ENCODE measurements at places on chromosomes 2 and 18.
A peak's percentile ranks its signal among the peaks of the same experiment; 100 is the strongest.

- no peak for DNase-seq
Observed at GRCh38 chr2:77469106-77469505, 53.1 kb downstream of the LRRTM4 start.

DNA sequence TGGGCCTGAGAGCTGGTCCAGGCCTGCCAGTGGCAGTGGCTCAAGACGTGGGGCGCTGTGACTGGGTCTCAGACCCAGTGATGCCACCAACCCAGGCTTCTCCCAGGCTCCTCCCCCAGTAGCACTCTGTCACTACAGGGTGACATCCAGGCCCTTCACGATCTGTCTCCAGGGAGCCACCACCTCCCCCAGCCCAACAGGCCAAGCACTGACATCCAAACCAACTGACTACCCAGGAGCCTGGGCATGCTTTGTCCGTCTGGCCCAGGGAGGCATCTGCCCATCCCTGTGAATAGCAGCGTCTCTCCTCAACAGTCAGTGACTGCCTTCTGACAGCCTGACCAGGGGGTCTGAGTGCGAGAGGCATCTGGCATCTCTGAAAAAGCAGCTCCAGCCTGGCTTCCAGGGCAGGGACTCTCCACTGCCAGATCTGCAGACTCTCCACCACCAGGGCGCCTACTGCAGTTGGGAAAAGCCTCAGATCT is 13.0 kb downstream of the TEX44 start:
- no peak for DNase-seq

DNA sequence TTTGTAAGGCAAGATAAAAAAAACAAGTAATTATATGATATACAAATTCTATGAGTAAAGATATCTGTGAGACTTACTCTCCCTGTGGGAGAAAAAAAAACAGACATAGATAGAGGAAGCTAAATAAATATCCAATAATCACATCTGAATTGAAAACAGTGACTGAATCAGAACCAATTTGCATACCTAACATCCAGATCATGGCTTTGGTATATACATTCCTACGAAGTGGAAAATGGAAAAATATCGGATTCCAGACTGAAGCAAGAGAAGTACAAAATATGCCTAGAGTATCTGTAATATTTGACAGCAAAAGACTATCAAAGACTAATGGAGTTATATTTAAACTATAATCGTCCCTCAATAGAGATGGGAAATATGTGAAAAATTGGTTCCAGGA is 1108.1 kb upstream of the CHAC2 start:
- DNase-seq = no peak

GRCh38 chr18:49071317-49071716 is 120.6 kb upstream of the SMAD7 start:
- no peak for DNase-seq

DNA sequence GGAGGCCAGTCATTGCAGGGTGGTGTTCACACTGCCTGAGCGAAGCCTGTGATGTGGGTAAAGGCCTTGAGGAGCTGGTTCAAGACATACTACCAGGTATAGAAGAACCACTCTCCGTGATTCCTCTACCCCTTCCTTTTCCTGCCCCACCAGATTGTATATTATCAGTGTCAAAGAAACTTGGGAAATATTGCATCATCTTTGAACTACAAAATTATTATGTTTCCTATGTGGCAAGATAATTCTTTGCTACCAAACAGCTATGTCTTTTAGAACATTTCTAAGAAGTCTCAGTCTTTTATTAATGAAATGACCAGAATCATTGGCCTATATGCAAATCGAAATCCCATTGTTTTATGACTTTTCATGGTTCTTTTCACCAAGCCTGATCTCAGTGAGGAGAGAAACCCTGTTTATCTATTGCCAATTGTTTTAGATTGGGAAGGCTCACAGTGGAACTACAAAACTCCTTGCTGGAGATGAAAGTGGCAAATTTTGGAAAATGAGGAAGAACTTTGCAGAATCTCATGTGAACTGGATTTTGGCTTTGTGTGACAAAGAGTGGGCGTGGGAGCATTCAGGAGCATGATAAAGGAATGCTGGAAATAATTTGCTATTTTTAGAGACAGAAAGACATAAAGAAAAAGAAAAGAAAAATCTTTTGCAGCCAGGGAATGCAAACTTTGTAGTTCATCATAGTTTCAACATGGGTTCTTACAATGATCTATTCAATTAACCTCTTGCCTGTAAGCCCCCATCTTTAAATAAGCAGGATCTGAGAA is 286.9 kb downstream of the INSIG2 start:
- no peak for DNase-seq

GRCh38 chr18:21177822-21178221 is 64.2 kb upstream of the GREB1L start:
- DNase-seq = no peak

DNA sequence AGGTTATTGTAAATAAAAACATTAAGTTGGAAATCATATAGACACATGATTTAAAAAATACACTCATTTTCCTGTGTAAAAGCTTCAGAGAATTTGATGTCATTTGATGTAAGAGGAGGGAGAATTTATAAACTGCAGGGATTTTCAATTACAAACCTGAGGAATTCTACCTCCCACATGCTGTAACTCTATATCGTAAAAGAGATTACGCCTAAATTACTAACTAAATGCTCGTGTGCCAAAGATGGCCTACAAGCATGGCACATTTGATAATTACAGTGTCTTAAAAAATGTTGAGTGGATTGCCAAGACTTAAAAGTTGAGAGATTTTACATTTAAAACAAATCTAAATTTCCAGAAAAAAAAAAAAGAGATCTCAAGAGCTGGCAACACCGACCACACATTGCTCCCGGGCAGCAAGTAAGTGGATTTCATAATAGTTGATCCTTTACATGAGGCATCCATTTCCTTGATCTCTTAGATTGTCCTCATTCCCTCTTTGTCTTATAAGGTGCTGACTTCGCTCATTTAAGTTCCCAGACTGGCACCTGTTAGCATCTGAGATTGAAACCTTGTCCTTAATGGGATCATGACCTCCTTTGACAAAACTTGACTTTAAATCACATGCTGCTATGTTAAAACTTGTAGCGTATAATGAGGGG is 840.3 kb upstream of the ZEB2 start:
- no peak for DNase-seq

GRCh38 chr2:213787869-213788268 is 503.6 kb downstream of the SPAG16 start:
- DNase-seq = no peak

DNA sequence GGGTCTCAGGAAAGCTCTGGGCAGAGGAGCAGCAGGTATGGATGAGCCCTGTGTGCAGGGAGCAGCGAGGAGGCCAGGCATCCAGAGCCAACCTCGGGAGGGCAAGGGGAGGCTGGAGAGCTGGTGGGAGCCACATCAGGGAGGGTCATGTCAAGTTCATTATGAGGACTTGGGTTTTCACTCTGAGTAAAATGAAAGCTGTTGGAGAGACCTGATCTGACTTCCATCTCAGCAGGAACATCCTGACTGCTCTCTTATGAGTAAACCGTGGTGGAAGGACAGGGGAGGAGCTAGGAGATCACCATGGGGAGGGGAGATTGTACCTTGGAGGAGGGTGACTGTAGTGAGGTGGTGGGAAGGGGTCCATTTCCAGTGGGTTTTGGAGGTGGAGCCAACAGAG is 209.8 kb downstream of the LDLRAD4 start:
- DNase-seq = no peak

DNA sequence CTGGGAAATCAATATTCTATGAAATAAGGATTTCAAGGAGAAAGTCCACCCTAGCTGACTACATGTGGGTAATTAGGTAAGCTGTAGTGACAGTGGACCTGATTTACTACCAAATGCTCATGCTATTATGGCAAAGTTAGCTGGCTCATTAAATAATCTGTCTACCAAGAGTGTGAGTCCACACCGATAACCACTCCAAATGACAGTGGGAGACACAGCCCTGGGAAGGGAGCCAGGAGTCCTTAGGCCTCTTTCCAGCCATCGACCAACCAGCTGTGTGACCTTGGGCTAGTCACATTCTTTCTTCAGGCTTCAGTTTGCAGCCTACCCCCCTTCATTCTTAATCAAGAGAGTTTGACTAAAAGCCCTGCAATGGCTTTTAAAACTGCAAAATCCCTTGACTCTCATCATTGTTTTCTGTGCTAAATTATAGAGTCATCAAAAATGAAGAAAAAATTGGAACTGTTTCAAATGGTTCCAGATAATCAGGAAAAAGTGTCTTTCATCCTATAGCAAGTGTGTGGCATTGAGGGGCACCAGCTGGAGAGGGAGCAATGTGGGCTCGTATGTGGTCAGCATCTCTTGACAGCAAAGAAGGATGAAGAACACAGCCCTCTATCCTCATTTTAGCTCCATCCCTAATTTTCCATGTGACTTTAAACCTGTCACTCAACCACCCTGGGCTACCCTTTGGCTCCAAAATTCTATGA is 45.6 kb upstream of the SLC14A2 start:
- DNase-seq = no peak

DNA sequence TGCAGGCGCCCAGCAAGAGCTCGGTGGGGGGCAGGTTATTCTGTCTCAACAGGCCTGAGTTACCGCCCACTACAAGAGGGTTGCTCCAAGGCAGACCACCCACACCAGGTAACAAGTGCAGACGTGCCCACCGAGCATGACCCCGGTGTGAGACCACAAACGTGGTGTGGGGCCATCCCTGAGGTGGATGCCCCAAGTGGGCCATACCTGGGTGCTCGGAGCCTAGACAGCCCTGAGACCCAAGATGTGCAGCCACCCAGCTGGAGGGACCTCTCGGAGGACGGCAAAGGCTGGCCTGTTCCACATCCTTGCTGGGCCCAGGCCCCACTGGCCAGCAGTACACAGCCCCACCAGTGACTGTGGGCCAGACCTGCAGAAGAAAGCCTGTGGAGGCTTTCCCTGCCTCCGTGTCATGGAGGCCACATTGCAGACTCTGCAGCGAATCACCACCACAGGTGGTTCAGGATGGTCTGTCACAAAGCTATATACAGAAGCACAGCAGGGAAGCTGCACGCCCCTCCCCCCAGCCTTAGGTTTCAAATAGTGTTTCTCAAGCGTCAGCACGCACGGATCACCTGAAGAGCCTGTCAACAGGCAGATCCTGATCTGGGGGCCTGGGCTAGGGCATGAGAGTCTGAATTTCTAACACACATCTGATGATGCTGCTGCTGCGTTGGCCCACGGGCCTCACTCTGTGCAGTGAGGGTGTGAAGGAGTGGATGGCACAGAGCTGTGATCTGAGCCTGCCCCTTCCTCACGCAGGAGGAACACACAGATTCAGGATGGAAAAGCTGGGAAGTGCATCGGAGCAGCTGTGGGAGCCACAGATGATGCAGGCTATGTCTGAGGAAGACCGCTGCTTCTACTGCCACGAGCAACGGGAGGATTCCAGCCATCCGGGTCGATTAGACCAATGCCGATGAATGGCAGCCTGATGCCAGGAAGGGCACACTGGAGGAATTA is 96.8 kb downstream of the UXS1 start:
- no peak for DNase-seq

GRCh38 chr2:228048838-228049490 is 132.5 kb downstream of the SPHKAP start:
- DNase-seq = peak; percentile 48

GRCh38 chr18:9095297-9096006 is 7.0 kb upstream of the NDUFV2 start:
- DNase-seq = no peak

DNA sequence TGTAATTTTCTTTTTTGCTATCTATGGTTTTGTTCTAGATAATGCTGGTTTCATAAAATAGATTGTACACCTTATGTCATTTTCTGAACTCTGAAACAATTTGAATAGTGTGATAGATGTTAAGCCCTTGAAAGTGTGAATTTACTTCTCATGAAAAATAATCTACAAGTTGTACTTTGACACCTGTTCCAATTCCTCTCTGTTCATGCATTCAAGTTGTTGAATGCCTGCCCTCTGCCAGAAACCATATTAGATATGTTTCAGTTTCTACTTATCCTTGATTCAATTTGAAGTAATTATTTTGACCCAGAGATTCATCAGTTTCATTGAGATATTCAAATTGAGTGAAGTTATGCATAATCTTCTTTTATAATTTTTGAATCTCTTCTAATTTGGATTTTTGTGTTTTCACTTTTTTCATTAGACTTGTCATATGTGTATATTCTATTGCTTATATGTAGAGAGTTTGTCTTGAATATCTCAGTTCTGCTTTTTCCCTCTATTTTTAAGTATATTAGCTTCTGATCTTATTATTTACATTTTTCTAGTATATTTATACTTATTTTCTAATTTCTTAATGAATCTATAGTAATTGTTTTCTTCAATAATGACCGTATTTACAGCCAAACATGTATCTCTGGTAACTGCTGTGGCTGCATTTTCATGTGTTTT is 143.3 kb upstream of the TACR1 start:
- DNase-seq = no peak

- no peak for DNase-seq
Observed at GRCh38 chr2:215693999-215694580, 258.2 kb upstream of the FN1 start.

DNA sequence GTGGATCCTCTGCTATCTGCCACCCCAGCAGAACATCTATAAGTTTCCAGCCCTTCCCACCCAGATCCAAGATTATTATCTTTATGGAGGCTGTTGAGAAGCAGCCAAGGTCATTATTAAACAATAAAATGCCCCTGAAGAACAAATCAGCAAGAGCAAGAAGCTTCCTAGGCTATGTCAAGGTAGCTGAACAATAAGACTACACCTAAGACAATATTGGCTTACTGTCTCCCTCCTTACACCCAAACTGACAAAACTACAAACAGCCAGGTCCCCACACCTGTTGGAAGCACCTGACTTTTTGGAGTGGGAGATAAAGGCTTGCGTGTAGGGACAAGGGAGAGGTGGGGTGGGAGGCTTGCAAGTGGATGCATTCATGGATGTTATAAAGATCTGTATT is 128.5 kb downstream of the SPTBN1 start:
- DNase-seq = no peak

- no peak for DNase-seq
Observed at GRCh38 chr18:14089781-14090180, 42.5 kb downstream of the ZNF519 start.

DNA sequence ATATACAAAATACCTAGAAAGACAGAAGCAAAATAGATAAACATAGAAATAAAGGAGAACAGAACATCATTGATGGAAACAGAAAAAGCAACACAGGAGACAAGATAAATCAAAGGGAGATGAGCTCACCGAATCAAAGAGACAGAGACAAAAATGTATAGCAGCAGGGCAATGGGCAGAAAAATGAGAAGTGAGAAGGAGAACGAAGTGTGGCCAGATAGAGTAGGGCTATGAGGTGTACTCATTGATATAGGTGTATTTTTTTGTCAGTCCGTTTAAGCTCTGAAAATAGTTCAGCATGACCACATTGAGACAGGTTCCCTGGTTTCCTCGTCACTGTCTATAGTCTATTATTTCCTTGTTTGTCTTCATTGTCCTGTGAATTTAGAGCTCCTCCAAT is 55.1 kb downstream of the SP100 start:
- no peak for DNase-seq

DNA sequence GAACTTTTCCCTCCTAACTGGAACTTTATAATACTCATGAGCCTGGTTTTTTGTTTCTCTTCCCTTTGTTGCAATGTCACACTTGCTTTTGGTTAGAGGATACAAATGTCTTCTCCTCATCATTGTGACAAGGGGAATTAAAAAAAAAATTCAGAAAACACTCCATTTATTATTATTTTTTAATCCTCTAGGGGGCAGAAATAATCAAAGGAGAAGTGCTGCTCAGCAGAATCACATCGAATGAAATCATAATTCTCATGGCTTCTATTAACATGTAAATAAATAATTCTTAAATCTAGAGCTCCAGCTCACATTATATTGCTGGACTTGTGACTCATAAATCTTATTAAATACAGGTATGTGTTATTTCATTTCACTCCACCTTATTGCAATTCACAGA is 273.8 kb downstream of the TRIB2 start:
- no peak for DNase-seq
